ENCODE measurements at places on chromosomes 5 and 9. TPM values are rescaled to one million over a fixed set of nuclear protein-coding genes. Genes with fewer than 3 reads are reported as not detected.

The FAM221B gene
- total RNA-seq, result not detected

The REEP2 gene
- total RNA-seq, result 5.3 TPM

The DND1 gene
- 0.73 TPM for total RNA-seq

The FCN2 gene
- total RNA-seq, result not detected

The TMC1 gene
- 0.20 TPM for total RNA-seq

The RNF208 gene
- 2.0 TPM for total RNA-seq

All from A549 treated with RU486 at 1 μM for 4 hours (cell line).